ENCODE measurements at places on chromosomes 13 and 19.

GRCh38 chr13:98267080-98267912 is 90.2 kb upstream of the RNF113B start:
- DNase-seq: peak; percentile 74

DNA sequence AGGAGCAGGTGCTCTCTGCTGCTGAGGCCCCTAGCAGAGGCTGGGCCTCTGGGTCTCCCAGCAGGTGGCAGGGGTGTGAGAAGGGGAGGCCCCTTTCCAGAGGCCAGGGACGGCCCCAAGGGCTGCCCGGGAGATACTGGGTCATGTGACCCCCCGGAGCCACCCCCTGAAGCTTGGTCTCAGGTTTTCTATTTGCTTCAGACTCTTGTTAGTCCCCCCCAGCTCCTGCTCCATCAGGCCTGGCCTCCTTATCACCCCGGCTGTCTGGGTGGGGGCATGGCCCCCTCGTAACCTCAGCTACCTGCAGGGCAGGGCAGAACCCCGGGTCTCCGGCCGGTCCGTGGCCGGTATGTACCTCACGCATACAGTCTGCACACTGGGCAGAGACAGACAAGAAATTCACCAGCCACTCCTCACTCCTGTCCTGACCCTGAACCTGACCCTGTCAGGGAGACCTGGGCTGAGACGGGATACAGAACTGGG is 13.2 kb upstream of the TCF3 start:
- DNase-seq: no peak

DNA sequence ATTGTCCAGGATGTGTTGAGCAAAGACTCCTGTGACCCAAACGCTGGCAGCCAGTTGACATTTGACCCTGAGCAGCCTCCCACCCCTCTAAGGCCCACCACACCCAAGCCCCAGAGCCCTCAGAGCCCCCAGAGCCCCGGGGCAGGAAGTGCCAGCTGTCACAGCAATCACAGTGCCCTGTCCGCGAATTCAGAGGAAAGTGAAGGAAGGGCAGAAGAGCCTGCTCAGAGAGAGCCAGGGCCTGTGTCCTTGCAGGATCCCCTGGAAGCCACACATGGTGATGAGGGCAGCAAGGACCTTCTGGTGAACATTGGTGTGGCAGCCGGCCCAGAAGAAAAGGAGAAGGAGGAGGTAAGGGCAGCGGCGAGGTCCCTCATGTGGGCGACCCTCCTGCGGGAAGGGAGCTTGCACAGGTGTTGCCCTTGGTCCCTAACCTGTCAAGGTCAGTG is 63.7 kb downstream of the SPATA13 start:
- no peak for DNase-seq

DNA sequence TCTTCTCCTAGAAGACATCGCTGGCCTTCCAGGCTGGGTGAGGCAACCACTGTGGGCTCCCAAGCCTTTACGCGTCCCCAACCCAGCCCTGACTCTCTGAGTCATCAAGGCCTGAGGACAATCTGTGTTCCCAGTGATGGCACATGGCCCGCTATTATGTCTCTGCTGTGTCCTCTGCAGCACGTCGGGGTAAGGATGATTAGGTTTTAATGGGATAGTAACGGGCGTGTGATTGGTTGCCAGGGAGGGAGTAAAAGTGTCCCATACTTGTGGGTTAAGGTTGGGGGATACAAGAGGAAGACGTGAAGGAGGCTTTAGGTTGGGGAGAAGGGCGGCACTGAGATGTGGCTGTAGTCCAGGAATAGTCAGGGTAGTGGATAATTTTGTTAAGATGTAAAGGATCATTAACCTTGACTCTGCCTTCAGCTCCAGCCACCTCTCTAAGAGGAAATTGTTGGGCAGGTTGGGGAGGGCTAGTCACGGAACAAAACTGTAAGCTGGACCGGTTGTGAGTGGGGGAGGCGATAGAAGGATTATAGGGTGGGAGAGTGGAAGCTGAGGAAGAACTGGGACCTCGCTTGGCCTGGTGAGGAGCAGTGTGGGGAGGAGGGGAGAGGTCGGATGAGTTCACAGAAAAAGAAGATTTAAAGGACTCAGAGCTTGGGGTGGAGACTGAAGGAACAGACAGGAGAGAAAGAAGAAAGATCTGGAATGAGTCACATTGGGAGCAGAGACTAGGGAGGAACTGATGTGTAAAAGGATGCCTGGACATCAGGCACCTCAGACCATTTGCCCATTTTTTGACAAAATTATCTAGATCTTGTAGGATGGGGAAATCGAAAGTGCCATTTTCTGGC is 27.9 kb upstream of the IGFL1 start:
- DNase-seq: no peak

GRCh38 chr19:33207903-33208302 is 13.8 kb downstream of the LRP3 start:
- DNase-seq: no peak

DNA sequence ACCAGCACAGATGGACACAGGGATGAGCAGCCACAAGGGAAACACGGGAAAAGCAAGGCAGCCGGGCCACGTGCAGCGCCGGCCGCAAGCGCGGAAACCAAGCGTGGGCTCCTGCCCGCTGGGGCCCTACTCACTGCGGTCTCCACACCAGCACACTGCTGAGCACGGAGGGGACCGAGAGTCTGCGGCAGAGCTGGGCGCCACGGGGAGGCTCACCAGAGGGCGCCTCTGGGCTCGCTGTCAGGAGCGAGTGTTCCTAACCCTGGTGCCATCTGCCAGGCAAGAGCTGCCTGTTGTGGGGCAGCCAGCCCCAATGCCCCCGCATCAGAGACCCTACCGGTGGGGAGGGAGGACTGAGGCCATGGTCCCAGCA is 26.5 kb downstream of the MPND start:
- no peak for DNase-seq

DNA sequence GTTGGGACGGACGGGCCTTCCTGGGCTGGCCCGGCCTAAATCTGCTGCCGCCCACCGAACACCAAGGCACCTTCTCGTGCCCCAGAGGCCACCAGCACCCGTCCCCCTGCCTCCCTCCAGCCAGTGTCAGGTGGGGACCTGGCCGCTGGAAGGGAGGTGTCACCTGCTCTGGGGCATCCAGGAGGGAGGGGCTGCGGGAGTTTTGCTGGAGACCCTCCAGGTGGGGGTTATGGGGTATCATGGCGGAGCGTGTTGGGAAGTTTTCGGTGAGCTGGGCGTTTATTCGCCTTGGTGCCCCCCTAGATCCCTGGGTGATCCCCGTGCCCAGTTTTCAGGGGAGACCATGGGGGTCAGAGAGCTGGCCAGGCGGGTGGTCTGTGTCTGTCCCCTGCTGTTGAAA is 9.7 kb downstream of the CSNK1G2 start:
- DNase-seq: no peak

- DNase-seq: no peak
These were observed 574.1 kb downstream of the LMO7 start for GRCh38 chr13:76210262-76210661.

- DNase-seq: no peak
These were observed 35.5 kb upstream of the LDLR start for GRCh38 chr19:11053817-11054195.

GRCh38 chr13:27117952-27118351 is 53.7 kb downstream of the USP12 start:
- DNase-seq: no peak

- no peak for DNase-seq
These were observed 224.4 kb downstream of the TM9SF2 start for GRCh38 chr13:99725644-99726043.

- DNase-seq: no peak
These were observed 21.2 kb downstream of the MAST1 start for GRCh38 chr19:12859546-12859945.

GRCh38 chr13:111519041-111519440 is 198.6 kb downstream of the TEX29 start:
- no peak for DNase-seq

DNA sequence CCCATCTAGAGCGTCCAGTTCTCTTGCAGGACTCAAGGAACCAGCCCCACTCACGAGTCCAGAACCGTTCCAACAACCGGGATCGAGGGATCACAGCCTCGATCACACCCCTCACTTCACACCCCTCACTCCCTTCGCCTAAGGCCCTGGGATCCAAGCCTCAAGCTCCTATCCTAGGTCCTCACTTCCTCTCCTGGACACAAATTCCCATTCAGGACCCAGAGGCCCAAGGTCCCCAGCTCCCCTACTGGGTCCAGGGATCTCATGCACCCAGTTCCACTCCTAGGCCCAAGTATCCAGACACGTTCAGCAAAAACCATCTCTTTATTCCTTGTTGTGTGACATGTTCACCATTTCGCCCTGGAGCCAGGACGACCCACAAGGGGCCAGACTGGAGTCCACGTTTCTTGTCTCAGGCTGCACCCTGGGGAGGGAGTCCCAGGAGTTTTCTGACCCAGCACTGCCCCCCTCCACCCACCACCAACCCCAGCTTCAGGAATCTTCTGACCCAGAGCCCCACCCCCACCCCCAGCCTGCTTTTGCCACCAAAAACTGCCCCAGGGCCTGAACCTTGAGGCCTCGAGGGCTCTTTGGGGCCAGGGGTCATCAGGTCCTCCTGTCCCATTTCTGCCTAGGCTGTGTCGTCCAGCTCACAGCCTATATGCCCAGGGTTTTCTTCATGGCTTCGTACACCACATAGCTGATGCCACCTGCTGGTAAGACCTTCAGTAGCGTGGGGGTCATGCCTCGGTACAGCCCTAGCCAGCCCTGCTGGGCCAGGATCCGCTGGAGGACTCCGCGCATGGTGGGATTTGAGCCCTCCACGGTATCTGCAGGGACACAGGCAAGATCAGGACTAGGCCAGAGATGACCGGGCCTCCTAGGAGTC is 1.4 kb upstream of the KHSRP start:
- DNase-seq: no peak

- DNase-seq: no peak
These were observed 8.0 kb downstream of the PTH2 start for GRCh38 chr19:49415102-49415809.

DNA sequence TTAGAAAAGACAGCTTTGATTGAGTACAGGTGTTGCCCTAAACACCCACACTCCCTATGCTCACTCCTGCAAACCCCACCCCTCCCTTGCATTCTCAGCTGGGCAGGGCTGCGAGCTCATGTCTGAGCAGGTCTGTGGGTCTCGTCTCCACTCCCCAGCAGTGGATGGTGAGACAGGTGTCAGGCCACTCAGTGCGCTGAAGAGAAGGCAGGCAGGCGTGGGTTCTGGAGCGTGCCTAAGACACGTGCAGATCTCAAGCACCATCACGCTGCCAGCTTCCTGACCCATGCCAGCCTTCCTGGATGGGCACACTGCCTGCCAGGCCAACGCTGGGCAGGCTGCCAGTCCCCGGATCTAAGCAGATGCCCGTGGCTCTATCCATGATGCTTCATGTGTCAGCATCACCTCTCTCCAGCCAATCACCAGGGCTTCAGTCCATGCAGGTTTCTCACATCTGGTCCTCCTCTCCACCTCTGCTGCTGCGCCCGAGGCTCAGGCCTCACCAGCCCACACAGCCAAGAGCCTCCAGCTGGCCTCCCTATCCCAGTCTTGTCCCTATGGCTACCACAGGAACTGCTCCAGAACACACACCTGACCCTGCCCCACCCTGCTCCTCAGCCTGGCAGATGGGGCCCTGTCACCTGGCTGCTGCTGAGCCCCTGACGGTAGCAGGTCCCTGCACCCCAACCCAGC is 42.6 kb downstream of the EPS15L1 start:
- DNase-seq: no peak

DNA sequence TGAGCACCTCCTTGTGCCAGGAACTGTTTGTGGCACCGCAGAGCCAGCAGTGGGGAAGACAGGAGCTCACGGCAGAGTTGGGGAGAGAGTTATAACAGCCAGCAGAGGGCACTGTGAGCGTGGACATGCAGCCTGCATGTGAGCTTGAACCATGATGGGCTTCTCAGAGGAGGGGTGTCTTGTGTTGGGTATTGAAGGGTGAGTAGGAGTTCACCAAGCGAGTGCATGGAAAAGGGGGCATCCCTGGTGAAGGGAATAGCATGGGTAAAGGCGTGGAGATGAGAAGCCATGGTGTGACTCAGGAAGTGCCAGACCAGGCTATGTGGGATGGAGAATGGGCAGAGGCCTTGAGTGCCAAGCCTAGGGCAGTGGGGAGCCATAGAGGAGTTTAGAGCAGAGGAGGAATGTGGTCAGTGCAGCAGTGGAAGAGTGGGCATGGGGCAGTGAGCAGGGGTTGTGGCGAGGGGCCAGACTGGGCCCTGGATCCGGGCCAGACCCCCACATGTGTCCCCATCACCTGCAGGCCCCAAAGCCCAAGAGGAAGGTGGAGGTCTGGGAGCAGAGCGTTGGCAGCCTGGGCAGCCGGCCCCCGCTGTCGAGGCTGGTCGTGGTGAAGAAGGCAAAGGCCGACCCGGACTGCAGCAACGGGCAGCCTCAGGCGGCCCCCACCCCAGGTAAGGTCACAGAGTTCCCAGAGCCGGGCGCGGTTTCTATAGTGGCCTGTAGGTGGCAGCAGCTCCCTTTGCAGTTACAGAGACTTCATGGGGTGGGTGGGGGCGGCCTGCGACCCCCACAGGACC is 11.8 kb upstream of the SHD start:
- peak; percentile 81 for DNase-seq

DNA sequence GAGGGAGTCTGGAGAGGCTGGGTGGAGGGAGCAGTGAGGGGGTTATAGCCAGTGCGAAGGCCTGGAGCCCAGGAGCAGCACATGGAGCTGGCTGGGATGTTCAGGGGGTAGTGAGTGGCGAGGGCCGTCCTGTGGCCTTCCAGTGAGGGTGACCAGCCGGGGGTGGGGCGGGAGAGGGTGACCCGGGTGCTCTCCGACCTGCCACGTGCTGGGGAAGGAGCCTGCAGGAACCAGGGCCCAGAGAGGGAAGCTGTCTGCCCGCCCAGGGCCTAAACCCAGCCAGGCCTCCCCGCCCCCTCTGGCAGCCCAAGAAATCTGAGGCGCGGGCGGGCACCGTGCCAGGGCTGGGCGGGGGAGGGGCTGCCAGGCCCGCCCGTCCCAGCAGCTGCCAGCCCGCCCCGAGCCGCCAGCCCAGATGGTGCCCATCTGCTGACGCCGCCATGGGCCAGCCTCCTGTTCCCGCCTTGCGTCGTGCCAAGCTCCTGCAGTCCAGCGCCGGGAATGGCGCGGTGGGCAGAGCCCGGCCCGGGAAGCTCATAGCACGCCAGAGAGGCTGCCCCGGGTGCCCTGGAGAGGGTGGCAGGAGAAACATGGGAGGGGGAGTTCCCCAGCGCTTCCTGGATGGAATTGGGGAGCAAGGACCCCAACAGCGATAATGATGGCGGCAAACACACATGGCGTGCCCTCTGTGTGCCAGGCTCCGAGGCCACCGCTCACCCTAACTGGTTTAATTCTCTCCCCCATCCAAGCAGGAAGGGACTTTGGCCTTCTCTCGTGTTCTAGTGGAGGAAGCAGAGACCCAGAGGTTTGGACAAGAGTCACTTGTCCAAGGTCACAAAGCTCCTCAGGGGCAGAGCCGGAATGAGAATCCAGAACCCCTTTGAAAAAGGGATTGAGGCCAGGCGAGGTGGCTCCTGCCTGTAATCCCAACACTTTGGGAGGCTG is 21.5 kb downstream of the NFIC start:
- peak; percentile 46 for DNase-seq

GRCh38 chr13:44309794-44310757 is 63.5 kb upstream of the SERP2 start:
- no peak for DNase-seq

DNA sequence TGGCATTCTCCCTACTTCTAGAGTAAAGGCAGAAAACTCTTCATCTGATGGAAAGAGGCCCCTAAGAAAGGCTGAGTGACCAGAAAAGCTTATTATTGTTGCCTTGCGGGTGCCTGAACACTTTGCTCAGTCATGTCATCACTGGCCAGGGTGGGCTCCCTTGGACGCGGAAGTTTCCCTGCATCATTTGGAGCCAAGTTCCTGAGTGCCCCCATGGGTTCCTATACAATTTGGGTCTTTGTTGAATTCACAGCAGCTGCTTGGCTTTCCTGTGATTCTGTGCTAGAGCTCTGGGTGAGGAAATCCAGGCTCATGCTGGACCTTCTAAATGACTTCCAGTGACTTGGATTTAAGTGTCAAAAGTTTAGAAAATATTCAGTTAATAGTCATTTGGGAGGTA is 232.9 kb downstream of the LHFPL6 start:
- DNase-seq: no peak
